GM23248 (cell line): ENCODE measurements at places on chromosomes 4 and X. TPM values are rescaled to one million over a fixed set of nuclear protein-coding genes. Genes with fewer than 3 reads are reported as not detected.

DNA sequence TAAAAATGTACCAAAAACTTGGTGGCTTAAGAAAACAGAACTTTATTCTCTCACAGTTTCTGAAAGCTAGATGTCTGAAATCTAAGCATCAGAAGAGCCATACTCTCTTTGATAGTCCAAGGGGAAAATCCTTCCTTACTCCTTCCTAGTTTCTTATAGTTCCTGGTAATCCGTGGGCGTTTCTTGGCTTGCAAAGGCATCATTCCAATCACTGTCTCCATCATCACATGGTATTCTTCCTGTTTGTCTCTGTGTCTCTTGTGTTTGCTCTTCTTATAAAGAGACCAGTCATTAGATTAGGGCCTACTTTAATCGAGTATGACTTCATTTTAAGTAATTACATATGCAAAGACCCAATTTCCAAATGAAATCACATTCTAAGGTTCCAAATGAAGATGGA is 118.9 kb upstream of the FSTL5 start:
- H3K4me1 ChIP-seq = no peaks in the 10 kb centered on the region
- H3K27me3 ChIP-seq = no peaks in the 10 kb centered on the region
- no peaks in the 10 kb centered on the region for H3K36me3 ChIP-seq
- no peak for DNase-seq
- no peak overlapping the region for H3K4me3 ChIP-seq

GRCh38 chr4:117527601-117528000 is 442.2 kb upstream of the TRAM1L1 start:
- no peaks in the 10 kb centered on the region for H3K36me3 ChIP-seq
- H3K4me1 ChIP-seq = no peaks in the 10 kb centered on the region
- no peak for DNase-seq
- H3K4me3 ChIP-seq = no peak overlapping the region
- H3K27ac ChIP-seq = no peak overlapping the region

DNA sequence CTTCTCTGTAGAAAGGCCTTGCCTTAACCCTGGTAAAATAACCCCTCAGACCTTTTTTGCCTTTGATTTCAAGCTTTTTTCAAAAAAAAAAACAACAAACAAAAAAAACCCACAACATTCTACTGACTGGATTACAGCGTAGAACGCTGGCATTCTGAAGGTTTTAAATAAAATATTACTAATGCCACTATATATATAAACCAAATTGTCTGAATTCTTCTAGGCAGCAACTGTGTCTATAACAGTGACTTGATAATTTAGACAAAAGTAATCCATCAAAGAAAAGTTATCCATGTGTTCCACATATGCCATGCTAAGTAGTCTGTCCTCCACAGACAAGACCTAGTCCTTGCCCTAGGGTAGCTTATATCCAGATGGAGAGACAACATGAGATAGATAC is 33.6 kb upstream of the CXCL8 start:
- no peak overlapping the region for H3K4me3 ChIP-seq
- no peak for DNase-seq
- no peaks in the 10 kb centered on the region for H3K27me3 ChIP-seq

DNA sequence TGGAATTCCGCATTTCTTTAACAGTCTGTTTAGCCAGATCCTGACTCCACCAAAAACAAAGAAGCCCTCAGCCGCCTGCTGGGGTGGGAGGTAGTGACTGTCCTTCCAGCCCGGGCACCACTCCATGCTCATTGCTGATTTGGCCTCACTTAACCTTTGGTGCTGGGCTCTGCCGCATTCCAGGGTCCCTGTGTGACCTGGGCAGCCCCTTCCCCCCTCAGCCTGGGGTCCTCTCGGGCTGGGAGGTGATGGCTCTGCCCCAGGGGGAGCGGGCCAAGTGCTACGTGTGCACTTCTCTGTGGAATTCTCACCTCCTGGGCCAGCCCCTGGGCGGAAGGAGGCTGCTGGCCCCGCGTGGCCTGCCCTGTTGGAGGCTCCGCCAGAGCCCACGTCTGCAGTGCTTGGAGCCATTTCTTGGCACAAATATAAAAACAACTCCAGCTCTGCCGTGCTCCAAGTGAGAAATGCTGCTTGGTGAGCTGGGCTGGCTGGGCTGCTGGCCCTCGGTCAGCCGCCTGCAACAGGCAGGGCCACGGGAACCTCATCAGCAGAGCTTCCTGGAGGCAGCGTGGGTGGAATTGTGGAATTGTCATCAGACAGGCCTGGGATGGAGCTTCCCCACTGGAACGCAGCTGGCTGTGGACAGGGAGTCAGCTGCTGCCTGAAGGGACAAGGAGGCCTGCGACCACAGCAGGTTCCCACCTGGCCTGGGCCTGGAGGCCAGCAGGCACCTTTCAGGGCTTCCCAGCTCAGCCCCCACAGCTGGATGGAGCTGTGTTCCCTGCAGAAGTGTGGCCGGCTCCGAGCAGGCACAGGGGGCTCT is 66.0 kb downstream of the TRMT44 start:
- H3K27me3 ChIP-seq = no peaks in the 10 kb centered on the region
- H3K4me1 ChIP-seq = peaks cover 18% of the 10 kb centered on the region
- no peaks in the 10 kb centered on the region for H3K36me3 ChIP-seq
- peak overlapping the region; percentile 88 for H3K27ac ChIP-seq

GRCh38 chrX:11382930-11383329 is 89.7 kb downstream of the AMELX start:
- no peak overlapping the region for H3K27ac ChIP-seq
- no peak overlapping the region for H3K4me3 ChIP-seq
- no peaks in the 10 kb centered on the region for H3K27me3 ChIP-seq
- H3K4me1 ChIP-seq = peaks cover 20% of the 10 kb centered on the region
- DNase-seq = no peak

- H3K4me3 ChIP-seq = no peak overlapping the region
- H3K27me3 ChIP-seq = no peaks in the 10 kb centered on the region
- no peak for DNase-seq
These were observed 62.6 kb upstream of the GYPA start for GRCh38 chr4:144203155-144203554.

The LRCH2 gene
- 2.3 and 2.4 TPM in 2 replicates for total RNA-seq
